Nephron progenitor cell (in vitro differentiated cells): ENCODE measurements at places on chromosomes 12 and 14.

DNA sequence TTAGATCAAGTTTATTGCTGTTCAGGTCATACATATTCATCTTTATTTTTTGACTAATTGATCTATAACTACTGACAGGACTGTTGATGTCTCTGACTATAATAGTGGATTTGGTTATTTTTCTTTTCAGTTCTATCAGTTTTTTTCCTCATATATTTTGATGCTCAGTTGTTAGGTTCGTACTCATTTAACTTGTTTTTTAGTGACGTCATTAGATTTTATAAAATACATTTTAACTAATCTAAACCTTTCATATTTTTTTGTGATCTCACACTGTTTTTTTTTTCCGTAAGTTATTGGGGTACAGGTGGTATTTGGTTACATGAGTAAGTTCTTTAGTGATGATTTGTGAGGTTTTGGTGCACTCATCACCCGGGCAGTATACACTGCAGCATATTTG, 841.2 kb upstream of the FBXO33 start:
- DNase-seq: no peak

- no peak for DNase-seq
Measured at GRCh38 chr12:110766311-110767154, 23.8 kb upstream of the PPP1CC start.

- DNase-seq: no peak
Measured at GRCh38 chr12:47686645-47687240, 19.1 kb downstream of the RPAP3 start.

GRCh38 chr12:76548222-76548837, 11.2 kb downstream of the OSBPL8 start:
- DNase-seq: no peak

DNA sequence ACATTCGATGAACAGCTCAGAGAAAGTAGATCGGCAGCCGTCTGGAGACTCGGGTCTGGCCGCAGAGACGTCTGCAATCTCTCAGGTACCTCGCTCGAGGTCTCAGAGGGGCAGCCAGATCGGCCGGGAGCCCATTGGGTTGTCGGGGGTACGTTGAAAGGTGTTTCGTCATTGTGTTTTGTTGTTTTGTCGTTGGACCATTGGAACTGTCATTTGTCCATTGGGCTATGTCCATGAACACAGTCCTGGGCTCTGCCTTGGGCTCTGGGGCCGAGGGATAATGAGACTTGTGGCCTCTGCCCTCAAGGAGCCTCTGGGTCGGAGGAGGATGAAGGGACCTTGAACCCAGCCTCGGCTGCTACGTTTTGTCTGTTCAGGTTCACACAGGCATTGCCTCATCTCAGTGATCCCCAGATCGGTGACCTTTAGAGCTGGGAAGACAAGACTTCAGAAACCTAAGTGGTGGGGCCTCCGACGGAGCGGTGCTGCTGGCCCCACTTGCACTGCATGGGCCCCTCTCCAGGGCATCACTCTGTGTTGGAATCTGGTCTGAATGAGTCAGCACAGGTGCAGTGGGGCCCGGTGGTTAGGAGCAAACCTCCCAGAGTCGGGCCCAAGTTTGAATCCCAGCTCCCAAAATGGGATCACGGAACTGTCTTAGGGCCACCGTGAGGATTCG, 23.6 kb upstream of the MLXIP start:
- no peak for DNase-seq

DNA sequence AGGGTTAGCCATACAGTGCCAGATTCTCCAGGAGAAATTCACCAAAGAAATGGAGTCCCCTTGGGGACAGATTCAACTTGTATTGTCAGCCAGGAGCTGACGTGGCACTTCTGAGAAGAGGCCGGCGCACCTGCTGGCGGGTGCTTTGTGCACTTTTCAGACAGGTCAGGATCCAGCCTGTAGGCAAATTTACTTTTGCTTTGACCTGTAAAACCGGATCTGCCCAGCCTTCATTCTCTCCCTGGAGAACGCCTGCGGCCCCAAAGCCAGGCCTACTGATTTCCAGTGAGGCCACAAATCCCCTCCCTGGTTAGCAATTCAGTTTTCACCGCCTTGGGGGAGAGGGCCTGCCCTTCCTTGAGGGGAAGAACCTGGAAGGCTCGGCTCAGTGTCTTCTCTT, 17.4 kb downstream of the P2RX4 start:
- DNase-seq: no peak

GRCh38 chr12:90915353-90915752, 39.6 kb downstream of the CCER1 start:
- no peak for DNase-seq
